ENCODE measurements at places on chromosomes 3 and 15. TPM values are rescaled to one million over a fixed set of nuclear protein-coding genes. Genes with fewer than 3 reads are reported as not detected.

Gene TMEM212
- total RNA-seq: not detected

Gene SLC28A1
- total RNA-seq: not detected

Gene ALPK3
- total RNA-seq: 0.05 TPM

Gene PLSCR2
- not detected for total RNA-seq

Gene COL7A1
- total RNA-seq: 1.9 TPM

Gene CDV3
- total RNA-seq: 219 TPM

Gene LRRC15
- total RNA-seq: not detected

Gene NOX5
- not detected for total RNA-seq

Gene TRAK1
- total RNA-seq: 46.2 TPM

Gene GOLGA8T
- not detected for total RNA-seq
